ENCODE measurements at places on chromosomes 5 and 9.
A peak's percentile ranks its signal among the peaks of the same experiment; 100 is the strongest.

GRCh38 chr5:157748760-157749461, 5.4 kb downstream of the LSM11 start:
- no peak for DNase-seq

GRCh38 chr5:51203598-51203997, 179.7 kb upstream of the ISL1 start:
- DNase-seq: no peak

DNA sequence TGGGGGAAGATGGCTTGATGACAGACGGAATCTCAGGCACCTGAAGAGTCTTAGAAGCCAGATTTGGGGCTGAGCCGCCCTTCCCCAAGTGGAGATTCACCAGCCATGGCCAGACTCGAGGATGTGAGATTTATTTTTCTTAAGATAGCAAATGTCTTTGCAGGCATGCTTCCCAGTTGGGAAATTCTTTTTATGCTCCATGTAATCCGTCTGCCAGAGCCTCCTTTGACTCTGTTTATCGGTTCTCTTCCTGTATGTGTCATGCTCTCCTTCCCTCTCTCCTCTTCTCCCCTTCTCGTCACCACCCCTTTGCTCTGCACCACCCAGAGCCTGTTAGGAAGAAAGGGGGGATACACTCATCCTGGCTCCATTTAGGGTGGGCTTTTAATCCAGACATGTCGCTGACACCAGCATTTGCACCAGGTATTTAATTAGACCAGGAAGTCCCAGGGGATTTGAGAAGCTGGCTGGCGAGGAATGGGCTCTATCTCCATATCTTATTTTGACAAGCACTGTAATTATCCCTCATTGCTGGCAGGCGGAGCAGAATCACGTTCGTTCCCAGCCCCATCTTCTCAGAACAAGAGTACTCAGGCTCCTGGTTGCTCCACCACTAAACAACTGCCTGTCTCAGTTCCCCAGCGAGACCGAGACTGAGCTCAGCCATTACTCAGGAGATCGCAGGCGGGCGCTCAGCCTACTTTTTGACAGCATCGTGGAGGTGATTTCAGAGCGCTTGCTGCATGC, 50.9 kb downstream of the KCNIP1 start:
- DNase-seq: no peak

GRCh38 chr9:79817438-79818004, 245.8 kb downstream of the TLE4 start:
- DNase-seq: no peak

GRCh38 chr5:103433211-103433610, 129.4 kb downstream of the NUDT12 start:
- no peak for DNase-seq

DNA sequence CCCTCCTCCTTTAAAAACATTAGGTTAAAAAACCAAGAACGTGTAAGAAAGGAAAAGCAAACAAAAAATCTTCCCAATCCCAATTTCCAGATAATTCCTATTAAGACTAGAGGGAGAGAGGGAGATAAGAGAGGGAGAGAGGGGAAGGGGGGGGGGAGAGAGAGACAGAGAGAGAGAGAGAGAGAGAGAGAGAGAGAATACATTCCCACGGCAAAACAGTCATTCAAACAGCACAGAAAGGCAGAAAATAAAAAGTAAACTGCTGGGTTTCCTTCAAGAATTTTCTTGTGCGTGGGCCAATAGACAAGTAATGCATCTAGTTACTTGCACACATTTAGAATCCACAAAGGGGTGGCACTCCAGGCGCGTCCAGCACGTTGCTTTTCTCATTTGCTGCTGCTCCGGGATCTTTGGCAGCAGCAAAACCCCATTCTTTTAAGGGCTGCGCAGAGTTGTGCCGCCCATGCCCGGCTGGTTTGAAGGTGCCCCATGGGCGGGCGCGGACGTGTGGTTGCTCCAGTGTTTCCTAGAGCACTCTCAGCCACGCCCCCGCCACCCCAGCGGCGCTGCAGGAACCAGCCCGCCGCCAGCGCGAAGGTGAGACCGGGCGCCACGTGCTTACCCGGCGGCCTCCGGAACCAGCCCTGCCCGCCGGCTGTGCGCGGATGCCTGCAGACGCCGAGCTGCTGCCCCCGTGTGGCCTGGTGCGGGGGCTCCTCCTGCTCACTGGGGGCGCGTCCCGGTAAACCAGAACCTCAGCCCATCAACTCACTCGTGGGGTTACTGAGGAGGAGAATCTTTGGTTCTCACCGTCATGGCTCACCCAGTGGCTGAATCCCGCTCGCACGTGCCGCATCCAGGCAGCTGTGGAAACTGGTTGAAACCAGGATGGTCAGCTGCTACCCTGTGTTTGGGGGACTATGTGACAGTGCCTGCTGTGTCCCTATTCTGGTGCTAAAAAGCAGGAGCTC, 44.6 kb downstream of the STC2 start:
- no peak for DNase-seq

GRCh38 chr5:132225165-132226032, 2.3 kb downstream of the P4HA2 start:
- peak; percentile 79 for DNase-seq

DNA sequence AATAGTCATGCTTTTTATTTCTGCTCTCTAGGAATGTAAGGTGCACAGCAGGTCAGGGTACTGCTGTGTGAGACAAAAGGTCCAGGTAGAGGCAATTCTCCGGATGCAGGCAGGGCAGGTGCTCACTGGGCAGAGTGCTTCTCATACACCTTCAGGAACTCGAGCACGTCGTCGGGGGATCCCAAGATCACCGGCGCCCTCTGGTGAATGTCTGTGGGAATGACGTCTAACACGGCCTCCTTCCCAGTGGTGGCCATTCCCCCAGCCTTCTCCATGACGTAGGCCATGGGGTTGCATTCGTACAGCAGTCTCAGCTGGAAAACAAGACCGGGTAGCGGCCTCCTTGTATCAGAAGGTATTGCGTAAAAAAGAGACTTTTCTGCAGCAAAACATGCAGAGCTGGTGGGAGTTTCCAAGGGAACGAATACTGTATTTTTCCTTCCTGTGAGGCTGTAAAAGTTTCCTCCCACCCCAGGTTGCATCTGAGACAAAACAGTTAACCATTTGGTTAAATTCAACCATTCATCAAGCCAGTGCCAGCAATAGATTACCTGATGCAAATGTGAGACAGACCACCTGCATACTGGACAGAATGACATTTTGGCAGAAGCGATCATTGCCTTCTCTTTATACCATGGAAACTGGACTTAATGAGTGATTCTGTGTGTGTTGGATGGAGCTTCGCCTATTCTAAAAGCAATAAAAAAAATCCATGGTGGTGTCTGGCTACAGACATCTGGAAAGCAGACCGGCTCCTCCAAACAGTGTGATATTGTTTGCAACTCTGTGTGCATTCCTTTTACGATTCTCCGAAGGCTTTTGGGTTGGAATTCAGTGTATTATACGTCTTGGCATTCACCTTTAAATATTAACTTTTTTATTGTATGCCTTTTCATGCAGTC, 9.9 kb upstream of the FBP2 start:
- DNase-seq: no peak

GRCh38 chr9:117672369-117672768, 31.8 kb upstream of the TLR4 start:
- DNase-seq: no peak

GRCh38 chr9:85522459-85523092, 219.2 kb downstream of the AGTPBP1 start:
- DNase-seq: peak; percentile 36

GRCh38 chr9:91560301-91560700, 136.7 kb upstream of the NFIL3 start:
- DNase-seq: no peak

GRCh38 chr5:8185852-8186251, 316.9 kb downstream of the MTRR start:
- no peak for DNase-seq

DNA sequence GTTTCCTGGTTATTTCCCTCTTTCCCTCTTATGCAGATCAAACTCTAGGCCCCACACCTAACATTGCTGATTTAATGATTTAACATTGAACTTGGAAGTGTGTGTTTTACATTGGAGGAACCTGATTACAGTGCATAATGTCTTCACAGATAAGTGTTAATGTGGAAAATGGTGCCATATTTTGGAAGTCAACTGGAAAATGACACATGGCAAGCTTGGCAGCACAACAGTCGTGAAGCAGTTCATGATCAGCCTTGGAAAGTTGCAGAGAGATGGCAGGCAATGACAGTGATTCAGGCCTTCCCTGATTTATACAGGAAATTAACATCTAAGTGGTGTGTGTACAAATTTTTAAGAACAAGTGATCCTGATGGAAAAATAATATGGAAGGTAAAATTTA, 80.0 kb upstream of the CTNND2 start:
- no peak for DNase-seq

DNA sequence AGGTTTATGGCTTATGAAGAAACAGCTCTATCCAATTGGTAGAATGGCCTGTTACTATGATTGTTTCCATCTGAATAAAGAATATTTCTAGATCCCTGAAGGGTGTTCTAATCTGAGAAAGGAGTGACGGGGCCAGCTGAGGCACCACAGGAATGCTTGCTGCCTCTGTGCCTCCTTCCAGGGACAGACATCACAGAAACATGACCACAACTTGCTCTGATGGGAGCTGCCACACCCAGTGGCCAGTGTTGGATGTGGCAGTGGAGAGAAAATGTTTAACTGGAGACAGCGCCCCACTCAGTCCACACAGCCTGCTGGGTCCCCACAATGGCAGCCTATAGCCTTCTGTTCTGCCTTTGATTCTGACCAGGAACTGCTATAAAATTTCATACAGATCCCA, 38.6 kb upstream of the TESK1 start:
- DNase-seq: no peak

DNA sequence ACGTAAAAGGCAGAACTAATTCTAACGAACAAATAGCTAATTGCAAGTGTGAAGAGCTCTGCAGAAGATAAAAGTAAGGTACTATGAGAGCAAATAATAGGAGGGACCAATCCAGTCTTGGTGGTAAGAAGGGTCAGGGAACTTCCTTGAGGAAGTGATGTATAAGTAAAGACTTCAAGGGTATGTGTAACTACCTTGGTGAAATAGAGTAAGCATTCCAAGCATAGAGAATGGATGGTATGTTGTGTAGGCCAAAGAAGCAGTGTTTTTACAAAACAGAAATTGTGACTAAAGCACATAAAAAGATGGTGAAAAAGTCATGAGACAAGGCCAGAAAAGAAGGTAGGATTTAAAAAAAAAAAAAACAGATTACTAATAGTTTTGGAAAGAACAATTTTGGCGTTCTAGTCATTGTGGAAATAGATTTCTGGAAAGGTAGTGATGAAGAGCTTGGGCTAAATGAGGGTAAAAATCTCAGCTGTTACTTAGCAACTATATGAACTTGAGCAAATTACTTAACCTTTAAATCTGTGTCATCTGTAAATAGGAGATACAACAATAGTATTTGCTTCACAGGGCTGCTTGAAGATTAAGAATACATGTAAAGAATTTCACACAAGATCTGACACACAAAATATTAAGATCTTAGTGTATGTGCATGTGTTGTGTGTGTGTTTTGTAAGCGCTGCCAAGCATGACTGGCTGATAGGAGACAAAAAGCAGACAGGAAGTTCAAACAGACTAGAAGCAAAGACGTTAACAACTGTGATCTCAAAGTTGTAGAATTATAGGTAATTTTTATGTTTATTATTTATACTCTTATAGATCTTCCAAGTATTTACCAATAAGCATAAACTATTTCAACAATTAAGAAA, 73.5 kb downstream of the NR6A1 start:
- DNase-seq: no peak

DNA sequence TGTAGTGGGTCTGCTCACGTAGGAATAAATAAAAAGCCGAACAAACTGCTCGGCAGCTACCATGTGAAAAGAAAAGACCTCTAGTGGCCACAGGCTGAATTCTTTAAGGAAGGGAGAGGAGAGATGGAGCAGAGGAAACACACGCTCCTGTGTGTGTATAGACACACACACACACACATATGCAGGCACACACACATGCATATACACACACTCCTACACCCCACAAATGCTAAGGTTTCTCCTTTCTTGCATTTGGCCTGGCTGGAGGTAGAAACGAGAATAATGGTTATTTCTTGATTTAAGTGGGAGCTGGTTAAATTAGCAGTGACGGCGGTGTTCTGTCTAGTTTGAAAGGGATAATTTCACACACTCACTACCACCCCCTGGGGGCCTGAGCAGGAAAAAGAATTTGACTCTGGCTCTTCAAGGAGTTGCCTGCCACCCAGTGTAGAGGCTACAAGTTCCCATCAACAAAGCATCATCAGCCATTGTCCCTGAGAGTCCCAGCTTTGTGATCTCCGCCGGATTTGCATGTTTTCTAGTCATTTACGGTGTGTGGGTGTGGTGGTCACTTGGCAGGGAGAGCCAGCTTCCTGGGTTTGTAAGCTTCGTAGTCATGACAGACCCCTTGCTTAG, at the start of gene INSYN2B:
TSS of gene INSYN2B (minus strand) at position 78 of the 636 bp plus-strand sequence. CDS start 96,597 bp downstream, outside the sequence.
- DNase-seq: peak; percentile 57

DNA sequence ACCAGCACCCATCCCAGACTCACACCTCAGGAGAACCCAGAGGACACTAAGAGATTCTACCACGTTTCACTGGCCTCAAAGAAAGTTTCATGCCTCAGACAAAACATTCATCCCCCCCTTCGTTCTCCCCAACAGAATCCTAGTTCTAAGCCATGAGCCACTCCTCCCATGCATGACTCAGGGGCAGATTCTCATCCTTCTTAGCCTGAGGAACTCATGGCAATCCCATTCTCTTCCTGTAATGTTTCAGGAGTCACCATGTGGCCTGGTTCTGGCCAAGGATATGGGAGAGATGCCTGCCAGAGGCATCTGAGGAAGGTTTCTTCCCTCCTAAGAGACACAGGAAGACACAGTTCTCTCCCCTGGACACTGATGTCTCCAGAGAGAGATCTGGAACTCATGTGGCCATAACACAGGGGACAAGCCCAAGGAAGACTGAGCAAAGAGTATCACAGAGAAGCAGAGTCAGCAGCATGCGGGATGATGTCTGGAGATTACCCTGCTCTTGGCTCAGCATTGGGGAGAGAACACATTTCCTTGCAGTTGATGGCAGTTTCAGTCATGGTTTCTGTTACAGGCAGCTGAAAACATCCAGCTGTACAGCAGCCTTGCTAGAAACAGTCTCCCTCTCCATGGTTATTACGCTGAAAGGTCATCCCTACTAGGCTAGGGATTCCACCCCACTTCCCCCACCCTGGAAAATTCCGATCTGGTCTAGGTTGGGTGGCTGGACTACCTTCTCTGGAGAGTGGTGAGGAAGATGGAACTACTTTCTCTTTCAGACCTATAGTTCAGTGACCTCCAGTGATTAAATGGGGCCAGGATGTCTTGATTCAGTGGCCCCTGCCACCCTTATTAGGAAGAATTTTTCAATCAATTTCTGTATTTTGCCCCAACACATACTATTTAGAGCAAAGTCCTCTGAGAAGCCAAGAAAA, 115.4 kb downstream of the ZNF608 start:
- DNase-seq: no peak
